ENCODE measurements at places on chromosomes 13 and 19. TPM values are rescaled to one million over a fixed set of nuclear protein-coding genes. Genes with fewer than 3 reads are reported as not detected.
A peak's percentile ranks its signal among the peaks of the same experiment; 100 is the strongest.

Gene P2RY11
- polyA plus RNA-seq: 7.3 TPM

Gene SCAF1
- polyA plus RNA-seq: 9.3 TPM

Gene RASAL3
- 32.7 TPM for polyA plus RNA-seq

Gene KANK3
- polyA plus RNA-seq: 0.93 TPM

Gene ICAM4
- polyA plus RNA-seq: 4.2 TPM

Gene DCT
- polyA plus RNA-seq: not detected

Gene KRTDAP
- not detected for polyA plus RNA-seq

Gene ZNF136
- polyA plus RNA-seq: 5.5 TPM

Gene ANGPTL4
- polyA plus RNA-seq: not detected

Gene PSG4
- polyA plus RNA-seq: not detected

Gene ENOX1
- polyA plus RNA-seq: 0.05 TPM

Gene ADAMTS10
- not detected for polyA plus RNA-seq

Gene CGB1
- polyA plus RNA-seq: not detected

Gene PSG5
- 0.47 TPM for polyA plus RNA-seq

Gene AXL
- 0.20 TPM for polyA plus RNA-seq

Gene KL
- polyA plus RNA-seq: 0.96 TPM

DNA sequence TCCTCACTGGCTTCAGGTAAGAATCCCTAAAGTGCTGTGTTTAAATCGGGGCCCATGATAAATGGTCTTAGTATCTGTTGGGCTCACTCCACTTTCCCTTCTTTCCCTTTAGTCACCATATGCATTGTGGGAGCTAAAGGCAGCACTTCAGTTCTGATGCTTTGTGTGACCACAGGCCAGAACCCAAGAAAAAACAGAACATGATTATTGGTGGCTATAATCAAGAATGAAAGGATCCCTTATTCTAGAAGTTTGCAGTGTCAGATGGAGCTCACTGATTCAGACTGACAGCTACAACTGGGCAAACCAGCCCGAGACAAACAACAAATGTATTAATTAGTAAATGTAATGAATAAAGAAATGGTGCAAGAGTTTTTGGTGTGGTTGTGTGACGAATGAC is 57.3 kb upstream of the POMP start:
- H3K4me1 ChIP-seq: no peaks in the 10 kb centered on the region
- H3K27ac ChIP-seq: no peak overlapping the region
- no peaks in the 10 kb centered on the region for H3K27me3 ChIP-seq
- no peak overlapping the region for H3K4me3 ChIP-seq

GRCh38 chr19:30086916-30087315 is 144.9 kb downstream of the URI1 start:
- H3K4me3 ChIP-seq: no peak overlapping the region
- H3K4me1 ChIP-seq: no peaks in the 10 kb centered on the region
- H3K27ac ChIP-seq: no peak overlapping the region
- DNase-seq: no peak
- no peaks in the 10 kb centered on the region for H3K36me3 ChIP-seq
- H3K27me3 ChIP-seq: no peaks in the 10 kb centered on the region

- no peak overlapping the region for H3K4me3 ChIP-seq
- H3K27me3 ChIP-seq: no peaks in the 10 kb centered on the region
- no peaks in the 10 kb centered on the region for H3K4me1 ChIP-seq
- H3K27ac ChIP-seq: no peak overlapping the region
Measured at GRCh38 chr19:31350693-31351055, 1.4 kb upstream of the TSHZ3 start.

- no peak overlapping the region for H3K4me3 ChIP-seq
- no peaks in the 10 kb centered on the region for H3K4me1 ChIP-seq
- no peaks in the 10 kb centered on the region for H3K27me3 ChIP-seq
- DNase-seq: no peak
- no peaks in the 10 kb centered on the region for H3K36me3 ChIP-seq
Measured at GRCh38 chr13:36865265-36865664, 46.2 kb downstream of the RFXAP start.

- H3K4me1 ChIP-seq: no peaks in the 10 kb centered on the region
- DNase-seq: no peak
- H3K36me3 ChIP-seq: no peaks in the 10 kb centered on the region
Measured at GRCh38 chr13:109651311-109651710, 135.1 kb downstream of the IRS2 start.

- no peak for DNase-seq
- H3K4me1 ChIP-seq: no peaks in the 10 kb centered on the region
- H3K36me3 ChIP-seq: no peaks in the 10 kb centered on the region
- H3K27ac ChIP-seq: no peak overlapping the region
- no peak overlapping the region for H3K4me3 ChIP-seq
Measured at GRCh38 chr13:44470638-44471562, 97.3 kb downstream of the SERP2 start.

- no peak for DNase-seq
- no peaks in the 10 kb centered on the region for H3K4me1 ChIP-seq
- no peak overlapping the region for H3K4me3 ChIP-seq
- H3K36me3 ChIP-seq: no peaks in the 10 kb centered on the region
- H3K27ac ChIP-seq: no peak overlapping the region
Measured at GRCh38 chr13:37656247-37656940, 57.8 kb upstream of the POSTN start.

- no peaks in the 10 kb centered on the region for H3K27me3 ChIP-seq
- H3K4me3 ChIP-seq: no peak overlapping the region
- H3K4me1 ChIP-seq: no peaks in the 10 kb centered on the region
- no peaks in the 10 kb centered on the region for H3K36me3 ChIP-seq
- no peak for DNase-seq
Measured at GRCh38 chr13:101640788-101641400, 188.4 kb downstream of the ITGBL1 start.

DNA sequence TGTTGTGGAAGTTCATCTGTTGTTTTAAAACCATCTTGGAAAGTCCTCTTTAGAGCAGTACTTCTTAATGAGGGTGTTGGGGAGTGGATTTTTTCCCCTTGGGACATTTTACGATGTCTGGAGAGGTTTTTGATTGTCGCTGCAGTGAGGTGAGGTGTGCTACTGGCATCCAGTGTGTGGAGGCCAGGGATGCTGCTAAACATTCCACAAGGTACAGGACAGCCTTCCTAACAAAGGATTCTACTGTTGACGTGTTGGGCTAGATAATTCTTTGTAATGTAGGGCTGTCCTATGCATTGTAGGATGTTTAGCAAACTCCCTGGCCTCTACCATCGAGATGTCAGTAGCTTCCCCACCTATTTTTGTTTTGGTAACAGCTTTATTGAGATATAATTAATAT is 33.3 kb downstream of the NAA16 start:
- H3K4me3 ChIP-seq: no peak overlapping the region
- no peaks in the 10 kb centered on the region for H3K4me1 ChIP-seq
- H3K27me3 ChIP-seq: no peaks in the 10 kb centered on the region
- H3K36me3 ChIP-seq: peaks cover 8% of the 10 kb centered on the region

- peak overlapping the region; percentile 87 for H3K4me3 ChIP-seq
- H3K4me1 ChIP-seq: 0 out of 2 replicates have a peak, but pooled peaks cover 3% of the 10 kb centered on the region
- H3K27ac ChIP-seq: peak overlapping the region; percentile 44
- no peaks in the 10 kb centered on the region for H3K27me3 ChIP-seq
- H3K36me3 ChIP-seq: no peaks in the 10 kb centered on the region
Measured at GRCh38 chr19:58346961-58347929, 6.0 kb downstream of the A1BG start.

GRCh38 chr13:103140001-103140671 is 73.9 kb upstream of the SLC10A2 start:
- no peak overlapping the region for H3K27ac ChIP-seq
- H3K36me3 ChIP-seq: no peaks in the 10 kb centered on the region
- H3K4me1 ChIP-seq: no peaks in the 10 kb centered on the region
- DNase-seq: peak; percentile 52
- no peak overlapping the region for H3K4me3 ChIP-seq
- H3K27me3 ChIP-seq: no peaks in the 10 kb centered on the region

- H3K27ac ChIP-seq: no peak overlapping the region
- H3K27me3 ChIP-seq: no peaks in the 10 kb centered on the region
- no peak for DNase-seq
- H3K4me1 ChIP-seq: 0 out of 2 replicates have a peak, but pooled peaks cover 2% of the 10 kb centered on the region
Measured at GRCh38 chr13:103288114-103288513, 221.9 kb upstream of the SLC10A2 start.

GRCh38 chr13:101639711-101640110 is 187.2 kb downstream of the ITGBL1 start:
- no peaks in the 10 kb centered on the region for H3K4me1 ChIP-seq
- H3K27ac ChIP-seq: no peak overlapping the region
- no peak for DNase-seq
- H3K36me3 ChIP-seq: no peaks in the 10 kb centered on the region
- no peak overlapping the region for H3K4me3 ChIP-seq

DNA sequence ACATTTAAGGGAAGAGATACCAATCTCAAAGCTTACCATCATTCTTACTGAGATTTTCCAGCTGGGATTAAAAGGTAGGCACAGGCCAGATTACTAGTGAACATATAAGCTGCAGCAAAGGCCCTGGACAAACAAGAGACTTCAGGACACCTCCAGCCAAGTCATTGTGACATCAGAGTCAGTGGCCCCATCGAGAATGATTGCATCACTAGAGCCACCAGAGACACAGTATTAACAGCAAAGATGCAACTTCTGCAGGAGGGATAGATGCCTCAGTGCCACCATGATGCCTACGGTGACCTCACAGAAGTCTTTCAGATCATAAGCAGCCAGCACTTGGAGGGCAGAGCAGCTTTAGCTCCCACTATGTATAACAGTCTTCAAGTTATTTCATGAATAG is 8.6 kb downstream of the RUBCNL start:
- H3K4me1 ChIP-seq: peaks cover 81% of the 10 kb centered on the region
- peak overlapping the region; percentile 85 for H3K27ac ChIP-seq
- H3K27me3 ChIP-seq: no peaks in the 10 kb centered on the region
- H3K36me3 ChIP-seq: no peaks in the 10 kb centered on the region

- H3K4me1 ChIP-seq: peaks cover 10% of the 10 kb centered on the region
- H3K4me3 ChIP-seq: 0 out of 2 replicates have a peak overlapping the region, but pooled peaks have one; percentile 14
- H3K36me3 ChIP-seq: no peaks in the 10 kb centered on the region
- no peak for DNase-seq
- peak overlapping the region; percentile 33 for H3K27ac ChIP-seq
- no peaks in the 10 kb centered on the region for H3K27me3 ChIP-seq
Measured at GRCh38 chr13:34038541-34039068, 220.7 kb downstream of the RFC3 start.

Data from GM12878 (cell line).